Stimulated activated CD8-positive, alpha-beta memory T cell treated with anti-CD3 and anti-CD28 coated beads, Interleukin-4, amount 100 ng/mL, for 4 hours (primary cell): ENCODE measurements at places on chromosomes 2 and 18.

GRCh38 chr2:50922506-50922905 lies 109.4 kb downstream of the NRXN1 start:
- DNase-seq: no peak

- DNase-seq: no peak
Observed at GRCh38 chr2:226873826-226874225, 38.0 kb downstream of the RHBDD1 start.

- no peak for DNase-seq
Observed at GRCh38 chr2:38155015-38155414, 79.1 kb upstream of the CYP1B1 start.

DNA sequence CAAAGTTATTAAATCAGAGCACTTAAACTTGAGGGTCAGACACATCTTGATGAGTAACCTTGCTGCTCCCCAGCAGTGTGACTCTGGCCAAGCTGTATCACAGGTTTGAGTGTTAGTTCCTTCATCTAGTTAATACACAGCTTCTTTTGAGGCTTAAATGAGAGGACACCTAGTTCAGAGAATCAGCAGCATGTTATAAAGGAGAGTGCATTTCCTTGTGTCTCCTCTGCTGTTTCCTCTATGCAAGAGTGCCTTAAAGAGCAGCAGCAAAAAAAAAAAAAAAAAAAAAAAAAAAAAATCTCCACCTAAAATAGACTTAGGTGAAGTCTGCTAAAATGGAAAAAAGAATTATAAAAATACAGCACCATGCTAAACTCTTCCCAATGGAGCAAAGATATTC lies 261.9 kb downstream of the TCF4 start:
- no peak for DNase-seq

DNA sequence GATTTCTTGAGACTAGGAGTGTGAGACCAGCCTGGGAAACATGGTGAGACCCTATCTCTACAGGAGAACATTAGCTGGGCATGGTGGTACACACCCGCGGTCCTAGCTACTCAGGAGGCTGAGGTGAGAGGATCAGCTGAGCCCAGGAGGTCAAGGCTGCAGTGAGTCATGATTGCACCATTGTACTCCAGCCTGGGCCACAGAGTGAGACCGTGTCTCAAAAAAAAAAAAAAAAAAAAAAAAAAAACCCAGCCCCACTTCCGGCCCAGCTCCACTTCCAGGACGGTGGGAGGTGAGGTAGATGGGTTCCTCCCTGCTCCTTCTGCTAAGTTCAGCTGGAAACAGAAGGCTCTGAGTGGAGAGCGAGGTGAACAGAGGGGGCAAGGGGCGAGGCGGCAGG lies 41.4 kb upstream of the NFATC1 start:
- DNase-seq: no peak
